ENCODE measurements at places on chromosomes 4 and X. TPM values are rescaled to one million over a fixed set of nuclear protein-coding genes. Genes with fewer than 3 reads are reported as not detected.

DNA sequence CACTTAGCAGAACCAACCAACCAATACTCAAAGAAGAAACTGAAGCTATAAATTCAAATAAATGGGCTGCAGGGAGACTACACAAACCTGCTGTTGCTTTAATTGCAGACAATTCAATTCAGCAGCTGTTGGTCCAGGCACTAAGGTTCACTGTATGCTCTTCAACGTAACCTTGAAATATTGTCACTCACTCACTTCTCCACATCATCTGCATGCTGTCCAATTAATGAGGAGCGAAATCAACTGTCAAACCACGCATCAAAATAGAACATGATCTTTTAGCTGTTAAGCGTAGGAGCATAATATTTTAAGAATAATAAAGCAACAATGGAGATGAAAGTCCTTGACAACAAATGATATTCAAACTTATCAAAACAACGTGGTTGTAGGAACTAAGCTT lies 17.0 kb downstream of the ENOX2 start:
- no peaks in the 10 kb centered on the region for H3K4me1 ChIP-seq
- no peak overlapping the region for H3K27ac ChIP-seq
- no peaks in the 10 kb centered on the region for H3K27me3 ChIP-seq
- H3K4me3 ChIP-seq, result no peak overlapping the region

The ZC4H2 gene
- total RNA-seq, result 12.1 TPM

DNA sequence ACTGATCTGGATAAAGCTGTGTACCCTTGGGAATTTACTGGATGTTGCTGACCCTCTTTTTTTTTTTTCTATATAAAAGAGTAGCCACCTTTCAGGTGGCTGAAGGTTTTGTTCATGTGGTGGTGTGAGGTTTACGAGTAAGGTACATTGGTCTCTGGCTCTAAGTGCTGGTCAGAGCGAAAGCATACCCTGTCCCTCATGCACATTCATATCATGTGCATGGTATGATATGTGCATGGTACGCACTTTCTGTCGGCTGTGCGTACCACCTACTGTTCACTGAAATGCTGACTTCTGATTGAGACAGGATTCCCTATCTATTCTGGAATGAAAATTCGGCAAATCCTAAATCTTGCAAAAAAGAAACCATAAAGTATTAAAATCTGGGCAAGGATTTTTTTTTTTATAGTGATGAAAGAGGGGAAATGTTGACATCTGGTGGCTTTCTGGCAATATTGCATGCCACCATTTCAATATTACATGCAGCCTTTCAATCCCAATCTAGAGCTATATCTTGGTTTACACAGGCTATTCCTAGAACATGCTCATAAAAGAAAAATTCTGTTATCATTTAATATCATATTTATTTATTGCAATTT lies 32.8 kb downstream of the FAM149A start:
- H3K27ac ChIP-seq, result no peak overlapping the region
- H3K36me3 ChIP-seq, result no peaks in the 10 kb centered on the region
- H3K4me1 ChIP-seq, result no peaks in the 10 kb centered on the region
- no peaks in the 10 kb centered on the region for H3K27me3 ChIP-seq

The MGAT4D gene
- total RNA-seq, result not detected

DNA sequence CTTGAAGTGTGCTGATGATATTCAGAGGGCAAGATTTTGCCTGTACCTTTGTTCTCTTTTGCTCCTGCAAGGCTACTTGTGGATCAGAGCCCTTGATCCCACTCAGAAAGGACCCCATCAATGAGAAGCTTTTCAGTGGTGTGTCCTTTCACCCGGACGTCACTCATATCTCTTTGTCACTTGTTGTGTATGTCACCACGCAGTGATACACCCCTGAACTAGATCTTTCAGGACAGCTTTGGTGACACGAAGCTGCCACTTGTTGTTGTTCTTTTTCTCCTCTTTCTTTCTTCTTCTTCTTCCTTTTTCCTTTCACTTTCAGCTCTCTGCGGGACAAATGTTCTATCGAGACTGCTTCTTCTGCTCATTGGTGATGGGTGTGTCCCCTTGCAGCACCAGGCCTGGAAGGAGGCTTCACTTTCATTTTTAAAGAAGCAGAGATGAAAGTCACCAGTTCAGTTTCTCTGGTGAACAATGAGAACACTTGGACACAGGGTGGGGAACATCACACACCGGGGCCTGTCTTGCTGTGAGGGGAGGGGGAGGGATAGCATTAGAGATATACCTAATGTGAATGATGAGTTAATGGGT lies 83.6 kb downstream of the NBDY start:
- H3K27ac ChIP-seq, result no peak overlapping the region
- no peaks in the 10 kb centered on the region for H3K36me3 ChIP-seq
- no peak overlapping the region for H3K4me3 ChIP-seq
- no peak for DNase-seq

The RLIM gene
- total RNA-seq, result 55.2 TPM
